Umbilical cord (tissue), 2 donors: ENCODE measurements at places on chromosomes 12 and 14. TPM values are rescaled to one million over a fixed set of nuclear protein-coding genes. Genes with fewer than 3 reads are reported as not detected.

GRCh38 chr12:132561427-132562156 is 48.8 kb downstream of the LRCOL1 start:
- DNase-seq = no peak

- DNase-seq = no peak
These were observed 380.1 kb downstream of the ZFP36L1 start for GRCh38 chr14:68412505-68413465.

The CLEC1B gene
- total RNA-seq = 9.4 TPM

DNA sequence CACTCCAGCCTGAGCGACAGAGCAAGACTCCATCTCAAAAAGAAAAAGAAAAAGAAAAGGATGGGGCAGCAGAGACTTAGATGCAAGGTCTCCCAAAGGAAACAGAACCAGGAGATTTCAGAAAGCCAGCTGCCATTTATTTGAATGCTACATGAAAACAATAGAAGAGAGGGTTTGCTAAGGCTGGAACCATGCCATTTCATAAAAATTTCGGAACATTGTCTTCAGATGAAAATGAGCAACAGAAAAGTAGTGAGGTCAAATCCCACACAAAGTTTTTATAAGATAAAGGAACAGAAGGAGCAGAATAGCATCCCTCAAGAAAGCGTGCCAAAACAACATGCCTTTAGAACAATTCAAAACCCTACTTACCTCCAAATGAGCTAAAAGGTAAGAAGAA is 175.3 kb downstream of the ETV6 start:
- DNase-seq = no peak

DNA sequence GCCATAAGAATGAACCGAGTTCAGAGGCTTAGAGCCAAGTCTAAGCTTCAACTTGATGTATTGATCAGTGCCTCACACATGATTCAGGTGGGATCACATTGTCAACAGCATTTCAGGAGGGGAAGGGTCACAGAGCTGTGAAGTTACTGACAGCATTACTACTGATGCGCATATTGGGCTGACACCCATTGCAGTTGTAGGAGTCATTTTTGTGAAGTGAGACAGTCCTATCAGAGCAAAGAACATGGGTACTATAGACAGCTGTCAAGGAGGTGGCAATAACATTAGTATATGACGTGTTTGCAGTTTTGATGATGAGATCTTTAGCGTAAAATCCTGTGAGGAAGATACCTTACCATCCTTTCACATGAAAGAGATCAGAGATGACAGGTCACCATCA is 206.0 kb upstream of the RBM19 start:
- DNase-seq = no peak

DNA sequence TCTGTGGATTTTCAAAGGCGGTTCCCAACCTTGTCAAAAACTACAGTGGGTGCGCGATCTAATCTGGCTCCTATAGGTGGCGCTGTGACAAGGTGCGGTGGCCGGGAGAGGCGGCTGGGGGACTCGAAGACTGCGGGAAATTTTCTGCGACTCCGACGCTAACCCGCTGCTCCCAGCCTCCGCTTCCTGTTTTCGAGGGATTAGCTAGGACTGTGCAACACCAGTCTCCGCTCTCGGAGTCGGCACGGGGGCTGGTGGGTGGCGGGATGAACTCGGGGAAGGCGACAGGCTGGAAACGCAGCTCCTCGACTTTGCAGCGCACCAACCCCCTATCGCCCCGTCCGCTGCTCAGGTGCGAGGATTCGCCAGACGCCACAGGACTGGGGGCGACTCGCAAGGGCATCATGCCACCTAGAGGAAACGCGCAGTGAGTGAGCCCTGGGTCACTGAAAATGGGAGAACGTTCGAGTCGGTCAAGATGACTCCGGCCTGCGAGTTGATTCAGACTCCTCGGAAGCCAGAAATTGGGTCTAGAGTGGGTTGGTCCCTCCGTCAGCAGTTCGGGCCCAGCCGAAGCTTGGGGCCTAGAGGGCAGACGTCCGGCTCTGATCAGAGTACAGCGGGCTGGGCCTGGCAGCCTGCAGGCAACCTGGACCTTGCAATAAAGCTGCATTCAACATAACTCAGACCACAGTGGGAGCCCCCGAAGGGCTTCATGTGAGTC is 5.5 kb upstream of the PAX9 start:
- no peak for DNase-seq

The PLD4 gene
- 2.4 TPM for total RNA-seq

The ASB2 gene
- 35.4 TPM for total RNA-seq

The CIT gene
- 17.8 TPM for total RNA-seq

- peak; percentile 90 for DNase-seq
These were observed 22.4 kb downstream of the SLC7A8 start for GRCh38 chr14:23160924-23161522.

DNA sequence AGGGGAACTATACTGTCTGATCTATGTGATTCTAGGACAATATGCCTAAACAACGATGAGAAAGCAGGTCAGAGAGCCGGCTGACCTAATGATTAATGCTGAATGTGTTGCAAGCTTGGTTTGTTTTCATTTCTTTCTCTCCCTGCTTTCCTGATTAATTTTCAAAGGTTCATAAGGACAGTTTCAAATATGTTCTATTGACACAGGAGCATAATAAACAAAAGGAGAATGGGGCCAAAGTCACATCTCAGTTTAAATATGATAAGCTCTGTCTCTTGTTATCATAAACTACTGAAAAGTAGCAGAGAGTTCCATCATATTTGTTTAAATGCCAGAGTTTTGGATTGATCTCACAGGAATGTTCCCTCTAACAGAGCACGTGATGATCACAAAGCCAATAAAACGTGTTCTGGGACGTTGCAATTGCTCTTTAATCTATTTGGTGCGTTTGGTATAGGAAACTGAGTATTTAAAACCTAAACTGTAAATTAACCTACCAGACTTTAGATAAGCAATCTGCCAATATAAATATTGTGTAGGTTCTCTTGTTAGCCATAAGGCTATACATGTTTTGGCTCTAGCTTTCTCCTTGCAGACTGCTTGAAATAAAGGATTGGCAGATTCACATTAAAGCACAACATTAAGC is 3.7 kb upstream of the HSD17B6 start:
- DNase-seq = no peak

The IAPP gene
- total RNA-seq = 1.4 TPM

- no peak for DNase-seq
These were observed 610.9 kb downstream of the DIO2 start for GRCh38 chr14:79600406-79600805.

The PLA2G1B gene
- total RNA-seq = not detected

DNA sequence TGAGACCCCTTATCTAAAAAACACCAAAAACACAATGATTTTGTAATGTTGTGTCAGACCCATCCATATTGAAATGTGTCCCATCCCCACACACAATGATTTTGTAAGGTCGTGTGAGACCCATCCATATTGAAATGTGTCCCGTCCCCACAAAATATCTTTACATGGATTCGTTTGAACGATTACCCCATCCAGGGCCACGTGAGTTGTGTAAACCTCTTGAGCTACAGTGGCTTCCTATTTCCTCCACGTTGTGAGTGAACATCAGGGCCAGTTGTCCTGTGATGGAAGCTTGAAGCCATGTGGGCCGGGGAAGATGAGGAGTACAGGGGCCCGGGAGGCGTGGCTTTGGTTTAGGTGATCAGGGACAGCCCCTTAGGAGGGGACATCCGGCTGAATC is 27.0 kb upstream of the ULK1 start:
- no peak for DNase-seq

DNA sequence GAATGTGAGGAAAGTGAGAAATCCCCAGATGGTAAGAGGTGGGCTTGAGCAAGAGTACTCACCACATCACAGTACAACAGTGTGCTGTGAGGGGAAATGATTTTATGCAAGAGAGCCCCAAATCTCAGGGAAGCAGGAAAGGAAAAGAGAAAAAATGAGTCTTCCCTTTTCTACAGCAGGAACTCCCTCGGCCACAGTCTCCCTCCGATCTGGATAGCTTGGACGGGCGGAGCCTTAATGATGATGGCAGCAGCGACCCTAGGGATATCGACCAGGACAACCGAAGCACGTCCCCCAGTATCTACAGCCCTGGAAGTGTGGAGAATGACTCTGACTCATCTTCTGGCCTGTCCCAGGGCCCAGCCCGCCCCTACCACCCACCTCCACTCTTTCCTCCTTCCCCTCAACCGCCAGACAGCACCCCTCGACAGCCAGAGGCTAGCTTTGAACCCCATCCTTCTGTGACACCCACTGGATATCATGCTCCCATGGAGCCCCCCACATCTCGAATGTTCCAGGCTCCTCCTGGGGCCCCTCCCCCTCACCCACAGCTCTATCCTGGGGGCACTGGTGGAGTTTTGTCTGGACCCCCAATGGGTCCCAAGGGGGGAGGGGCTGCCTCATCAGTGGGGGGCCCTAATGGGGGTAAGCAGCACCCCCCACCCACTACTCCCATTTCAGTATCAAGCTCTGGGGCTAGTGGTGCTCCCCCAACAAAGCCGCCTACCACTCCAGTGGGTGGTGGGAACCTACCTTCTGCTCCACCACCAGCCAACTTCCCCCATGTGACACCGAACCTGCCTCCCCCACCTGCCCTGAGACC is 7.8 kb downstream of the ATN1 start:
- no peak for DNase-seq

The GYS2 gene
- 0.48 TPM for total RNA-seq

The CLEC2A gene
- total RNA-seq = not detected

DNA sequence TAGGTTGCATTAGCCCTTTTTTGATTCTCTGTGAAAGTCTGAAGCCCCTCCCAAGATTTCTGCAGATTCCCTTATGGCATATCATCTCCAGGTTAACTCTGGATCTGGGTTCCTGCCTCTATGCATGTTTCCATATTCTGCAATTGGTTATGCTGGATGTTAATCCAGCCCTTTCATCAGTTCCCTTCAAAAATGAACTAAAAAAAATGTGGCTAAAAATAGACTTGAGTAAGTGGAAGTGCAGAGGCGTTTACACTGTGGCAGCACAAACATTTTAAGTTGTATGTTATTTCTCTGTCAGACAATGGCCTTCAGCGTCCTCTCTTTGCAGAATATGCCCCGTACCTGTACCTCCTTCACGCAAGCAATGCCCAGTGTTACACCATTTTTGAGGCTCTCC is 11.4 kb downstream of the MGST1 start:
- DNase-seq = no peak

The SMARCC2 gene
- total RNA-seq = 37.6 TPM

- peak; percentile 90 for DNase-seq
These were observed 15.8 kb upstream of the ORAI1 start for GRCh38 chr12:121610239-121611149.

DNA sequence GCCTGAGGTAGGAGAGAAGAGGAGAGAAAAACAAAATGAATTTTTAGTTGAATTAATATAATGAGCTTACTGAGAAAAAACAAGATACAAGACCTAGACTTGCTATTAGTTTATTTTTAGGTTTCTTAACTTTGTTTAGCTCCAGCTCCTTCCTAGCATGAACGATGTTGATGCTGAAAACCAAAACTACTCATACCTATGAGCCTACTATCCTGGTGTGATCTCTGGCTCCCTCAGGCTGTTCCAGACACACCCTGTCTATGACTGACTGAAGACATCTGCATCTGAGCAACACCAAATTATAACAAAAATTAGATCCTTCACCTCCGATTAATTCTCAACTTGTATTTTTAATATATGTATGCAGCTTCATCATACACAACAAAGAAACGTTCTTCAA is 190.4 kb downstream of the SLC5A8 start:
- no peak for DNase-seq

- DNase-seq = peak; percentile 66
These were observed 2.0 kb downstream of the DDIT3 start for GRCh38 chr12:57518176-57518919.

DNA sequence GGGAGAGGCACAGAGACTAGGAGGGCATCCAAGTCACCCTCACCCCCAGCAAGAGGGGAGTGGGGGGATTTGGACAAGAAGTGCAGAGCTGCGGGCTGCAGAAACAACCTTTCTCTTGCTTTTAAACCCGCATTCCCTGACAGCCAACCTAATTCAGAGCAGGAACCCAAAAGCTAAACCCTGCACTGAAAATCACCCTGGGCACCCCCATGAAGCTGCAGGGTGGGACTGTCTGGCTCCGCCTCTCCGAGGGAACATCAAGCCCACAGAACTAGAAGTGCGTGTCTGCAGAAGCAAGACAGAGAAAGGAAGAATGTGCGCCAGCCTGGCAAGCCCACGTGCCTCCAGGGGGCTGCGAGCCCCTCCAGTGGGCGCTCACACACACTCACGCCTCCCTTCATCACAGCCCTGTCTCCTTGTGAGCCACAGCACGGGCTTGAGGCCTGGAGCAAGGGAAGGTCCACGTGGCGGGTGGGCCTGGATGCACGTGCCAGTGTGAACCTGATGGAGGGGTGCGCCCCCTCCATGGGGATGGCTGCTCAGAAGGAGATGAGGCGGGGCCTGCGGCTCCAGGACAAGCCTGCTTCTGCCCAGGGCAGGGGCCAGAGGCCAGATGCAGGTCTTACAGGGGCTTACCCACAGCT is 27.8 kb upstream of the PNMA1 start:
- DNase-seq = peak; percentile 76

The BCL2L2 gene
- 20.0 TPM for total RNA-seq

GRCh38 chr12:75337905-75338304 is 3.4 kb downstream of the GLIPR1L1 start:
- no peak for DNase-seq

- no peak for DNase-seq
These were observed 79.9 kb downstream of the PHLDA1 start for GRCh38 chr12:75951399-75952278.

- no peak for DNase-seq
These were observed 44.5 kb downstream of the DYNC1H1 start for GRCh38 chr14:102008891-102009290.

GRCh38 chr12:77996670-77997069 is 166.0 kb downstream of the NAV3 start:
- DNase-seq = no peak

DNA sequence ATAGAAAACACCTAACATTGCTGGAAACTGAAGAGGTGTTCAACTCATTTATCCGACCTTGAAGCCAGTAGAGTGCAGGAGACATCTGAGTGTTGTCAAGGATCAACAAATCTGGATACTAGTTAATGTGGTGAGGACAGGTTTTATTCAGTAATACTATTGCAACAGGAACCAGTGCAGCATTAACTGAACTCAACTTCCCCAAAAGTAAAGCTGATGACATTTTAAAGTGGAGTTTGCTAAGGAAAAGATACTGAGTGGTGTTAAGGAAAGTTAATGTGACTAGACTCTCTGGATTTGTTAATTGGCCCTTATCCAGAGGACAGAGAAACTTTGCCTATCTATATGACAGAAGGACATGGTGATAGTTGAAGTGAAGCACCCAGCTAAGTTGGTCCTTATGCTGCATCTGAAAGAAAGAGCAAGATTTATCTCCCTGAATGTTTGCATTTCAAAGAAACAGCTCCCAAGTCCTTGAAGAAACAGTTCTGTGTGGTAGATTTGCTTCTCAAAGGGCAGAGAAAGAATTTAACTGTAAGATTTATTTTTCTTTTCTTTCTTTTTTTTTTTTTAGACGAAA is 1.2 kb upstream of the CLEC7A start:
- no peak for DNase-seq

GRCh38 chr12:95942524-95943329 is at the start of gene CCDC38:
TSS of gene CCDC38 (minus strand) at chr12:95942614. CDS start at chr12:95936509, 6,105 bp downstream.
- DNase-seq = peak; percentile 84

The ADAM21 gene
- total RNA-seq = 3.4 TPM

The ZDHHC22 gene
- 0.24 TPM for total RNA-seq

The TAS2R8 gene
- total RNA-seq = 1.7 TPM

GRCh38 chr14:67857778-67858350 is 38.3 kb downstream of the RAD51B start:
- no peak for DNase-seq

The IL22 gene
- 16.4 TPM for total RNA-seq

The SLC16A7 gene
- total RNA-seq = 41.2 TPM
